Dermis blood vessel endothelial cell (primary cell): ENCODE measurements at places on chromosomes 5 and 9. TPM values are rescaled to one million over a fixed set of nuclear protein-coding genes. Genes with fewer than 3 reads are reported as not detected.

- DNase-seq, result peak; percentile 72
Observed at GRCh38 chr5:176578391-176578808, 29.3 kb downstream of the CDHR2 start.

- DNase-seq, result no peak
Observed at GRCh38 chr9:123073441-123073840, 40.0 kb downstream of the GPR21 start.

The PRDM12 gene
- not detected in 2 replicates for total RNA-seq

The MED22 gene
- 17.7 and 26.6 TPM in 2 replicates for total RNA-seq

GRCh38 chr9:37053684-37054362 is 19.8 kb upstream of the PAX5 start:
- DNase-seq, result no peak

The DNAI1 gene
- total RNA-seq, result not detected in 2 replicates

The TAS2R1 gene
- total RNA-seq, result not detected in 2 replicates

DNA sequence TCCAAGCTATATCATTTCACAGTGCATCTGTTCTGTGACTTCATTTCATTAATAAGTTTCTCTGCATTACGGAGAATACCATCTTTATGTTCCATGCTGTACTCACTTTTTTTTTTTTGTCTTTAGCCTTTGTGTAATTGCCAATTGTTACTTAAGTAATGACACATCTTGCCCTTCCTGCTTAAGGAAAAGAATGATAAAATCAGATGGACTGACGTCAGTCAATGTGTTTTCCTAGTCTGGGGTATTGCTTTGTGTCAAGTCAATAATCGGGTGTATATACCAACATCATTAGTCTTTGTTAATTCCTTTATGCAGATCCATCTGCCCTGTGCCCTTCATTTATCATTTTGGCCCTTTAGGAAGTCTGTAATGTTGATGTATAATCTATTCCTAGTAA is 133.5 kb downstream of the CD180 start:
- peak; percentile 96 for DNase-seq

The CD274 gene
- total RNA-seq, result 12.7 and 17.7 TPM in 2 replicates

The FYB1 gene
- total RNA-seq, result not detected in 2 replicates

DNA sequence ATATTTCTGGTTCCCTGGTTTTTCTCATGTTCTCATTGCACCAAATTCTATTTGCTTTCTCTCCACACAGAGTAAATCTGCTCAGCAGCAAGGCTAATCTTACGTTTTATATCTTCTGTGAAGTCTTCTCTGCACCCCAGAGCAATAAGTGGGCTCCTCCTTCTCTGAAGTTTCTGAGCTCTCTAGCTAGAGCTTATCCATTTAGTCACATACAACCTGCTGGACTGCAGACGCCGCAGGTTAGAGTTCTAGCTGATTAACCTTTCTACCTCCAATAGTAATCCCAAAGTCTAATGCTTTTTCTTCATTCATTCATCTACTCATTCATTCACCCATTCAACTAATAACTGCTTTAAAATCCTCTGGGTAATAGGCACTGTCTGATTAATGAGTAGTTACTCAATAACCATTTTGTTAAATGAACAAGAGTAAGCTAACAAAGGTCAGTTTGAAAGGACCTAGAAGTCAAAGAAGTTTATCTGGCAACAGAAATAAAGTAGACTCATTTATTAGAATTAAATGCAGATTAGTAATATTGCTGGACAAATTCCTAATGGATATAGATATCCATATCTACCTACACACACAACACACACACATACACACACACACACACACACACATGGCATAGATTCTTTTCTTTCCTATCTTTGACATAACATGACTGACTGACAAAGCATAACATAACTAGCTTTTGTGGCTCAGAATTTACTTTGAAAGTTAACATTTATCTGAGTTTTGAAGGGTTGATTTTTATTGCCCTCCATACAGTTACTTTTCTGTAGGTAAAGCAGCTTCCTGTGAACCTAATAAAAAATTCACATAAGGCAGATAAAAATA is 984.6 kb upstream of the SEMA6A start:
- no peak for DNase-seq

DNA sequence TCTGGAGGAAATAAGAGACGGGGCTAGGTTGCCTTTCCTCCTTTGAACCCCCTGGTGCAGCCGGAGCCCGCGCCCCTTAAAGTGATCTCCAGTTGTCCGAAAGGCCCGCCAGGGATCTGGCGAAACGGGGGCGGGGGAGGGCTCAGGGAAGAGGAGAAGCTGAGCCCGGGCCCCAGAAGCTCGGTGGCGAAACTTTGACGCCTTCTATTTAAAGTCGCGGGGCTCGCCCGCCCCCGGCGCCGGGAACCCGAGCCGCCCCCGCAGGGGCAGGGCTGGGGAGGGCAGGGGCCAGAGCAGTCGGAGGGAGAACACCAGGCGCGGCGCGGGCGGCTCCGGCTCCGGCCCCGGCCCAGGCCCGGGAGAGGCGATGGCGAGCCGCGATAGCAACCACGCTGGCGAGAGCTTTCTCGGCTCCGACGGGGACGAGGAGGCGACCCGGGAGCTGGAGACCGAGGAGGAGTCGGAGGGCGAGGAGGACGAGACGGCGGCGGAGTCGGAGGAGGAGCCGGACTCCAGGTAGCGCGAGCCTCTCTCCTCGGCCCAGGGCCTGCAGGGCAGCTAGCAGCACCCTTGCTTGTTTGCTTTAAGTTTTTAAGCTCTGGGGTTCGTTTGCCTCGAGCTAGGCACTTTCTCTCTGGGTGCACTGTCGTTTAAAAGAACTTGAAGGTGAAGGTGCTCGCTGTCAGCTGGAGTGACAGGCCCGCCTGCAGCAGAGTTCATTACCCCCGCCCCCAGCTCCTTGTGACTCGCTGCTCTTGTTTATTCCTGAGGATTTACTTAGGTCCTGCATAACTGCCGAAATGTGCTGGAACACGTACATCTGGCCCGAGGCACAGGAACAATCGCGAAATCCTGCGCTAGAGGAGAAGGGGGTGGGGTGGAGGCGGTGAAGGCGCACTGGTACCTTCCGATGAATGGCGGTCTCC is at the start of gene CMYA5:
TSS of gene CMYA5 (plus strand) at position 296 of the 926 bp plus-strand sequence. CDS start at position 368, 72 bp downstream.
- peak; percentile 4 for DNase-seq

- peak; percentile 0 for DNase-seq
Observed at GRCh38 chr5:140925806-140926442, at the start of gene PCDHAC1. Gene PCDHAC1 (plus strand): TSS chr5:140926299. CDS start chr5:140926893, 594 bp downstream.

- peak; percentile 75 for DNase-seq
Observed at GRCh38 chr5:133423618-133424282, 188.6 kb downstream of the FSTL4 start.

The ZFP62 gene
- 21.5 and 23.1 TPM in 2 replicates for total RNA-seq

The BTNL8 gene
- 0.17 and 0.19 TPM in 2 replicates for total RNA-seq

DNA sequence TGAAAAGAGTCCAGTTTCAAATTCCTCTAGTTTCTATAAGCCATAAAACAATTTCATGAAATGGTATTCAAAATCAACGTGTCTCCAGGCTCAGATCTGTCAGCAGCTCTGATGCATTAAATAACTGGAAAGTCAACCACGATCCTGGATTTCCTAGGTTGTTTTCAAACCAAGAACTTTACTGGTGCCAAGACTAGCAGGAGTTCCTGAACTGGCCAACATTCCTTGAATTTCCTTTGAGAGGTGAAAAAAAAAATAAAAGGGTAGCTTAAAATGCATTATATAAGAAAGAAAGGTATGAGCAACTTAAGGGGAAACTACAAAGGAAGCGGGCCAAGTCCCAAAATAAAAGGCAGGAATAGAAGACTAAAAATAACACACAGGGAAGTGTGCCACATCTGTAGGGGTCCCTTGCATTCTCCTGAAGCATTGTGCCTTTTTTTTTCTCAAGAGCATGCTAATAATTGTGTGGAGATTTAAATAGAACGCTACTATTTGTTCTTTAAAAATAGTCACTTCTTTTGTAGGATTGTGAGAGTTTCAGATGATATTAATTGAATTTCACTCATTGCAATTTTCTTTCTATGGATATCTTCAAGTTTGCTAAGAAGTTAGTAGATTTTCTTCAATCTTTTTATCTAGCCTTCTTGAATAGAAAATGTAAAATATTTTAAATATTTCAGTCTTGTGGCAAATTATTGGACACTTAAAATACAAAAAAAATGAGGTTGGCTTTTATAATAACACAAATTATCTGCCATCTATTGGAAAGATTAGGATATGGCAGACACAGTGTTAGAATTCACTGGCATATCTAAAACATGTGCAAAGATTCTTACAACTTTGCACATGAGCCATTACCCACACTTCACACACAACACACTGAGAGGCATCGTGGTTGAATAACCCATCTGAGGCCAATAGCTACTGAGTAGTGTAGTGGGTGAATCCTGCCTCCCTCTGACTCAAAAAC is 15.3 kb downstream of the ESM1 start:
- peak; percentile 77 for DNase-seq

The SCGB3A2 gene
- not detected in 2 replicates for total RNA-seq

- DNase-seq, result no peak
Observed at GRCh38 chr9:83966209-83966582, 13.8 kb downstream of the HNRNPK start.

The SIT1 gene
- not detected in 2 replicates for total RNA-seq
